ENCODE measurements at places on chromosomes 1 and 21. TPM values are rescaled to one million over a fixed set of nuclear protein-coding genes. Genes with fewer than 3 reads are reported as not detected.

GRCh38 chr1:184069675-184070074 is 18.1 kb downstream of the TSEN15 start:
- H3K36me3 ChIP-seq = no peaks in the 10 kb centered on the region
- no peak overlapping the region for H3K27ac ChIP-seq
- no peaks in the 10 kb centered on the region for H3K4me1 ChIP-seq
- no peak overlapping the region for H3K4me3 ChIP-seq
- no peak for DNase-seq

GRCh38 chr1:160670701-160671100 is 23.9 kb upstream of the SLAMF1 start:
- no peaks in the 10 kb centered on the region for H3K36me3 ChIP-seq
- H3K4me1 ChIP-seq = no peaks in the 10 kb centered on the region
- H3K27me3 ChIP-seq = no peaks in the 10 kb centered on the region
- H3K27ac ChIP-seq = no peak overlapping the region
- H3K4me3 ChIP-seq = no peak overlapping the region

DNA sequence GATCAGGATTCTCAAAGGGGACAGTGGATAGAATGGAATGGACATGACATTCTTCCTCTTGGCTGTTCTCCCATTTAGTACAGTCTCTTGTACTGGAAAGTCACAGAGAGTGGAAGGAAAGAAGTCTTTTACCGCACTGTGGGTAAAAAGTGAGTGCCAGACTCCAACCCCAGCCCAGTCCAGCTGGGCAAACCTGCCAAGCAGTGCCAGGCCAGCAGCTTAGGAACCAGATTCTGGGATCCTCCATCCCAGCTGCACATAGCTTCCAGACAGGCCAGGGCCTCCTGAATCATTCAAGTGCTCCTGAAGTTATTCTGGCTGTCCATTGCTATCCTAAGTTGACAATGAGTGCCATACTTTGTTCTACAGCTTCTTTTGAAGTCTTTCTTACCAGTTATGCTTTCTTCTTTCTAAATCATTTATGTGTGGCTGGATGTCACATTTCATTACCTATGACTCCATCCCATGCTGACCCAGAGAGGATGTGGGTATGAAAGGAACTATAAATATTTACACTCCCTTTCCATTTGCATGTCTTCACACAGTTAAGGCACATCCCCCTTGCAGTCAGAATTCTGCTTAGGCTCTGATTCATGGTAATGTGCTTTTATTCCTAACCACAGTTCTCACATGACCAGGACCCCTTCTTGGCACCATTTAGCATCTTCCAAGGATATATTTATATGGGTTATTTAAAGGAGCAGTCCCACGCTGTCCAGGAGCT is 88.9 kb downstream of the AK5 start:
- no peaks in the 10 kb centered on the region for H3K4me1 ChIP-seq

GRCh38 chr1:85366391-85367170 is 90.1 kb upstream of the BCL10 start:
- H3K4me3 ChIP-seq = no peak overlapping the region
- peaks cover 14% of the 10 kb centered on the region for H3K4me1 ChIP-seq
- no peaks in the 10 kb centered on the region for H3K36me3 ChIP-seq

DNA sequence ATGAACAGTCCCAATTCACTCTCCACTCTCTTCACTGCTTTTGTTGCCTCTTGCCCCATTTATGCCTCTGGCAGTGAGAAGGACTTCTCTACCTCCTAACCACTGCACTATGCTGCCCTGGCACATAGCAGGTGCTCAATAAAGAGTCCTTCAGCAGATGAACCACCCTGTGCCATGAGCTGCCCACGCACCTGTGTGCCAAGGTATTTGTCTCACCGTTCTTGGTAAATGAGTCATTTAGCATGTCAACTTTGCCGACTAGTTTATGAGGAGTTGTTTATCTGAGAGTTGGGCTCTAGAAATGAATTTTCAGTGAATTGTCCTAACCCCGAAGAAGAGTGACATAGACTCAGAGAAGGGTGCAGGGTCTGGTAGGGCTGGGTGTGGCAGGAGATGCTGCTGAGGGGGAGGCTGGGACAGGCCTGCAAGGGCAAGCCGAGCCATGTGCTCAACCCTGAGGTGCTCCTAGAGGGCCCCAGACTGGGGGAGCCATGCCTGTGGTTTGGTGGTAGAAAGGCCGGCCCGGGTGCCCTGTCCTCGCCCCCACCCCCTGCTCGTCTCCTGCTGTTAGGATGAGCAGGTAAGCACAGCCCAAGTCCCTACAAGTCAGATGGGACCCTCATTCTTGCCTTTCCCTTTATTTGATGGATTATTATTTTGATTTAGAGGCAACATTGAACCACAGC is 654.5 kb downstream of the MATN1 start:
- no peaks in the 10 kb centered on the region for H3K4me1 ChIP-seq
- DNase-seq = no peak
- no peaks in the 10 kb centered on the region for H3K27me3 ChIP-seq
- H3K36me3 ChIP-seq = no peaks in the 10 kb centered on the region
- H3K27ac ChIP-seq = no peak overlapping the region

DNA sequence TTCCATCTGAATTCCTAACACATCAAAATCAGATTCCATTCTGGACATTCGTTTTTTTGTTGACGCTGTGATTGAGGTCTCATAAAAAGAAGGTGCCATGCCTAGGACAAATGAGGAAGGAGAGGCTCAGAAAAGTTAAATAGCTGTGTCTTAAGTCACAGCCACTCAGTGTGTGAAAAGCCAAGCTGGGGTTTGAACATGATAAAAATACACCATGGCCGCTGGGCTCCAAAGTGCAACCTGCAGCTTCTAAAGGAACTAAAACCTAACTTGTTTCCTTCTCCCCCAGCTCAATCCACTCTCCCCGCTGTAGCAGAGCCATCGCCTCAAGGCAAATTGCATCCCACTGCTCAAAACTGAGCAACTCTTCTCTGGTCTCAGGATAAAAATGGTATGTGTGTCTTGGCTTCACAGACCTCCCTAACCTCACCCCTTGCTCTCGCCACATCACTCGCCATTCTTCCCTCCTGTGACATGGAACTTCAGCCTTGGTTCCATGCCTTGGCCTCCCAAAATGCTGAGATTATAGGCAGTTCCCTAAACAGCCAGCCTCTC is 22.1 kb upstream of the FAM20B start:
- no peak overlapping the region for H3K4me3 ChIP-seq
- H3K27ac ChIP-seq = no peak overlapping the region
- no peak for DNase-seq
- peaks cover under 1% of the 10 kb centered on the region for H3K4me1 ChIP-seq

- peaks cover 4% of the 10 kb centered on the region for H3K4me1 ChIP-seq
- no peak for DNase-seq
- no peaks in the 10 kb centered on the region for H3K27me3 ChIP-seq
- H3K27ac ChIP-seq = no peak overlapping the region
Measured at GRCh38 chr1:43372172-43372571, 4.4 kb upstream of the ELOVL1 start.

DNA sequence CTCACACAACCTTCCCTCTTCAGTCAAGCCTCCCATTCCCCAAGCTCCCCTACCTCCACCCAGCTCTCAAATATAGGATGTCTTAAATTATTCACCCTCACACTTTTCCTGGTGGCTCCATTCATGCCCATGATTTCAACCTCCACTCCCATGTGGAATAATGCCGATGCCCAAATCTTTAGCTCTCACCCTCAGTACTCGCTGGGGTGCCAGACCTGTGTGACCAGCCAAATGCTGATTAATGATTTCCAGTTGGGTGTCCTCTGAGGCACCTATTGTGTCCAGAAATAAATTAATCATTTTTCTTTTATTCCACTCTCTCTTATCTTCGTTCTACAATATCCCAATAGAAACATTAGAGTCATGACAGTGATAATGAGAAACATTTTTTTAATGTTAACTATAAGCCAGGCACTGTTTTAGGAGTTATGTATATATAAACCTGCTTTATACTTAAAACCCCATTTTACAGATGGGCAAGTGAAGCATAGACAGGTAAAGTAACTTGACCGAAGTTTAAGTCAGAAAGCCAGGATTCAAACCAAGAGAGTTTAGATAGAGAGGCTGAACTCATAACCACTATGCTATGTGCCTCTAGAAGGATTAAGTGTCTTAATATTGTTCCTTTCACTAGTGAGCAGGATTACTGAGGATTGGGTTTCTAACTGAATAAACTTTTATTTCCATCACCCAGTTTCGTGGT is 209.7 kb downstream of the DUSP10 start:
- no peaks in the 10 kb centered on the region for H3K27me3 ChIP-seq
- H3K27ac ChIP-seq = no peak overlapping the region
- H3K36me3 ChIP-seq = no peaks in the 10 kb centered on the region
- H3K4me1 ChIP-seq = no peaks in the 10 kb centered on the region

DNA sequence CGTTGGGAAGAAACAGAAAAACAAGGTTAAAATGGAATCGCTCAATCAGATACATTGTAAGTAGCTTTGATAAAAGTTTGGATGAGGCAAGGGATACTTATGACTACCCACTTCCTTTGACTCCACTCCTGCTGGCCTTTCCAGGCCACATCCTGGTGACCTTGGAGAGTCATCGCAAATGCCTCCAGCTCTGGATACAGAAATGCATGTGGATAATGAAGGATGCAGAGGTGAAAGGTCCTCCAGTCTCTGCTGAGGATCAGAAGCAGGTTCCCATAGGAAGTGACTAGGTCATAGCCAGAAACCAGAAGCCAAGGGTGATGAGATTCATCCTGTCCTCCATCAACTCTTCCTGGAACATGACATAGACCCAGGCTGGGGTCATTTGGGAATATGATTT is 6.2 kb upstream of the CAMK1G start:
- no peaks in the 10 kb centered on the region for H3K4me1 ChIP-seq
- H3K36me3 ChIP-seq = no peaks in the 10 kb centered on the region
- DNase-seq = no peak
- no peak overlapping the region for H3K27ac ChIP-seq

GRCh38 chr1:245118066-245118465 is 36.7 kb upstream of the KIF26B start:
- no peak for DNase-seq
- no peak overlapping the region for H3K4me3 ChIP-seq
- H3K27me3 ChIP-seq = no peaks in the 10 kb centered on the region

GRCh38 chr1:247246325-247247115 is 9.4 kb upstream of the VN1R5 start:
- H3K27me3 ChIP-seq = no peaks in the 10 kb centered on the region
- H3K4me3 ChIP-seq = no peak overlapping the region
- no peak overlapping the region for H3K27ac ChIP-seq
- no peaks in the 10 kb centered on the region for H3K4me1 ChIP-seq

DNA sequence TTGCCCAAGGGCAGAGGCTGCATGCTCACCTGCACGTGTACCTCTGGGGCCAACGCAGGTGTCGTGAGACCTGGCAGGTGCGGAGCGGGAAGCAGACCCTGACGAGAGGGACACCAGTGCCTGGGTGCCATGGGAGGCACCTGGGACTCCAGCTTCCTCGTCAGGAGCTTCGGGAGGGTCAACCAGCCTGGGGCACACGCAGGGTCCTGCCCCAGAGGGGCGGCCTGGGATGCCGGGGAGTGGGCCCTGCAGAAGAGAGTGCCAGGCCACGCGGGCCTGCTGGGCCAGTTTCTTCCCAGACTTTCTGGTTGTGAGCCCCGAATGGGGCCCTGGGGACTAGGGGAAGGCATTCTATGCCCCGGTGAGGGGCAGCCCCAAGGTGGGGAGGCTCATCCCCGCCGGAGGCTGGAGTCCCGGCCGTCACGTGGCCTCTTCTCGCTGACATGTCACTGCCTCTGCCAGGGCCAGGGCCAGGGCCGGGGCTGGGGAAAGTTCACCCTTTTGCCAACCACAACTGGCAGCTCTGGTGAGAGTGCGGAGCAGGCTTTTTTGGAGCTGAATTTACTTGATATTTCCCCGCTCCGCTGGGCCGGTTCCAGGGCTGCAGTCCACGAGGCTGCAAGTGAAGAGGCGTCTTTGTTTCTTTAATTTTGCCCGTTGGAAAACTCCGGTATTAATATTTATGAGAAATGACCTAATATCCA is 38.5 kb upstream of the ACTRT2 start:
- no peak for DNase-seq
- peak overlapping the region; percentile 58 for H3K4me3 ChIP-seq
- H3K36me3 ChIP-seq = no peaks in the 10 kb centered on the region
- no peaks in the 10 kb centered on the region for H3K27me3 ChIP-seq

- H3K4me1 ChIP-seq = no peaks in the 10 kb centered on the region
- H3K4me3 ChIP-seq = no peak overlapping the region
- DNase-seq = no peak
- H3K36me3 ChIP-seq = no peaks in the 10 kb centered on the region
- no peak overlapping the region for H3K27ac ChIP-seq
- no peaks in the 10 kb centered on the region for H3K27me3 ChIP-seq
Measured at GRCh38 chr1:1090424-1091343, 16.6 kb upstream of the RNF223 start.

DNA sequence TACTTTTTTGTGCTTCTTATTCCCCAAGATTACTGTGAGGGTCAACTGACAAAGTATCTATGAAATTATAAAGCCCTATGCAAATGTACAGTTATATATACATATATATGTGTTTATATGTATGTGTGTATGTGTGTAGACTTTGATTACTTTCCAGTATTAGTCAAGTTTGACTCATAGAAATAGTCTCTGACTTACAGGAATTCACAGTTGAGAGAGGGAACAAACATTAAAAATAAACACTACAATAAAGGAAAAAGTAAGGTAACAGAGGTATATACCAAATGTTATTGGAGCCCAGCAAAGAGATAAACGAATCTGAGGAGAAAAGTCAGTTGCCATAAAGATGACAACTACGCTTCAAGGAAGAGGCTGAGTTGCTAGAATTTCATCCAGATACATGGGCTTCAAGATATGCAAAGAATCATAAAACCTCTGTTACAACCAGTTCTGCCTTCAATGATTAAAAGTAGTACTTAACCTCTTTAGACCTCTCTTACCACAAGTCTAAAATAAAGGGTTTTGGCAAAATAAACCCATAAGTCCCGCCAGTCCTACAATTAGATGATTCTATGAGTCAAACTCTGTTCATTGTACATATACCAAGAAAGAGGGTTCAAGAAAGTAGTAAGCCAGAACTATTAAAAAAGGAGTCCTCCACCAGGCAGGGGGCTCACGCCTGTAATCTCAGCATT is 7.2 kb downstream of the IFT25 start:
- H3K4me1 ChIP-seq = peaks cover 22% of the 10 kb centered on the region
- H3K4me3 ChIP-seq = no peak overlapping the region
- H3K27me3 ChIP-seq = no peaks in the 10 kb centered on the region
- no peak overlapping the region for H3K27ac ChIP-seq

DNA sequence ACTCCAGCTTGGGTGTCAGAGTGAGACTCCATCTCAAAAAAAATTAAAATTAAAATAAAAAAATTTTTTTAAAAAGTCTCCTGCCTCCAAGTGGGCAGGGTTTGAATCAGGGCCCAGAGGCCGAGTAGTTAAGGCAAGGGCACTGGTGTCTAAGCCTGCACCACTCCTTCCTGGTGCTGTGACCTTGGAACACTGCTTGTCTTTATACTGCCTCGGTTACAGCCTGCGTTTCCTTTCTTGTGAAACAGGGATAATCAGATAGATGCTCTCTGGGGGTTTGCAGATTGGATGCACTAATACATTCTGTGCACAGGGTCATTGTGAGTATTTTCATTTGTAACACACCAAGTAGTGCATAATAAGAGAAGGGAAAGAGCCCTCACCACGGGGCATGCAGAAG is 58.4 kb upstream of the EFHD2 start:
- H3K4me1 ChIP-seq = peaks cover 5% of the 10 kb centered on the region
- no peaks in the 10 kb centered on the region for H3K27me3 ChIP-seq
- H3K27ac ChIP-seq = no peak overlapping the region
- no peak overlapping the region for H3K4me3 ChIP-seq

The PADI2 gene
- 0.27 TPM for total RNA-seq

The NKAIN1 gene
- total RNA-seq = not detected

The FAAH gene
- total RNA-seq = 21.9 TPM

The KIF26B gene
- 0.14 TPM for total RNA-seq

The ZNF593OS gene
- not detected for total RNA-seq

The RAB42 gene
- 0.95 TPM for total RNA-seq

The CORT gene
- total RNA-seq = not detected

The KRTAP6-2 gene
- not detected for total RNA-seq

The SLC1A7 gene
- 0.42 TPM for total RNA-seq

Measured in thoracic aorta (tissue), 2 donors.